ENCODE measurements at places on chromosomes 13 and 19.

GRCh38 chr19:17370026-17370587 lies 7.0 kb downstream of the PLVAP start:
- no peak for DNase-seq

- no peak for DNase-seq
Measured at GRCh38 chr13:66543780-66544179, 686.4 kb downstream of the PCDH9 start.

DNA sequence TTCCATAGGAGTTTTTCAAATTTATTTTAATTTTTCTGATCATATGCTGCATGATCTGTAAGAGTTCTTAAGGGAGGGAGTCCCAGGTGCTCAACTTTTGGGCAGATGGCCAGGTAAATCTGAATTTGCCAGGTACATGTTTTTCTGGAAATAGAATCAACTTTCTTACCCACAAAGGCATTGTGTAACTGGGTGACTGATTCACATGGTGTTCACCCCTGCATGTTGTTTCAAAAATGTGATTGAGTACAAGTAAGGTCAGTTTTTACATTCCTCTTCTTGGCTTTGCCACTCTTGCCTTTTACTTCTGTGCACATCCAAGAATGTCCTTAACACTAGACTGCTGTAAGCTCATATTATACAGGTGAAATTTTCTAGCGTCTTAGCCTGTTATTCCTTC lies 30.4 kb downstream of the RB1 start:
- DNase-seq = no peak

- no peak for DNase-seq
Measured at GRCh38 chr13:49058761-49059160, 83.0 kb downstream of the FNDC3A start.

DNA sequence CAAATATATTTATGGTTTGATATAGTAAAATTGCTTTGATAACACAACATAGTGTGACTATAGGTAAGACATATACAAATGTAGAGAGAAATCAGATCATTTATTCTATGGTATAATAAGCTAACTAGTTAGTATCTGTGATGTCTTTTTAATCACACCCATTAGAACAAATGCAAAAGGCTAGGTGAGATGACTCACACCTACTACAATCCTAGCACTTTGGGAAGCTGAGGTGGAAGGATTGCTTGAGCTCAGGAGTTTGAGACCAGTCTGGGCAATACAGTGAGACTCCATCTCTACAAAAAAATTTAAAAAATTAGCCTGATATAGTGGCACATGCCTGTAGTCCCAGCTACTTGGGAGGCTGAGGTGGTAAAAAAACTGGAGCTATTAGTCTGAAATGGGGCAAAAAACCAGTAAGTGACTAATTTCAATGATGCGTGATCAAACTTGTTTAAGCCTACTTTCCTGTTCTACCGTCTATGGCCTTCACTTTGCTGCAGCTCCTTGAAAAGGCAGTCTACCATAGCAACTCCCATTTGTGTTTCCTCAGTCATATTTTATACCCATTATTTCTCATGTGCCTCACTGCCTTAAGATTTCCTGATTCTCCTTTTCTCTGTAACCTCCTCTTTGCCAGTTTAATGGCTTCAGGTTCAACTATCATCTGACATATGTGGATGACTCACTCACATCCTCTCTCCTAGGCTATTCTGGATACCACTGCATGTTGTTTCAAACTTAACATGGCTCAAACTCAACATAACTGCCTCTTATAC lies 12.5 kb downstream of the ALG5 start:
- DNase-seq = no peak

GRCh38 chr13:41944635-41945397 lies 16.1 kb downstream of the VWA8 start:
- DNase-seq = no peak

GRCh38 chr13:75115171-75115570 lies 366.8 kb downstream of the TBC1D4 start:
- no peak for DNase-seq

DNA sequence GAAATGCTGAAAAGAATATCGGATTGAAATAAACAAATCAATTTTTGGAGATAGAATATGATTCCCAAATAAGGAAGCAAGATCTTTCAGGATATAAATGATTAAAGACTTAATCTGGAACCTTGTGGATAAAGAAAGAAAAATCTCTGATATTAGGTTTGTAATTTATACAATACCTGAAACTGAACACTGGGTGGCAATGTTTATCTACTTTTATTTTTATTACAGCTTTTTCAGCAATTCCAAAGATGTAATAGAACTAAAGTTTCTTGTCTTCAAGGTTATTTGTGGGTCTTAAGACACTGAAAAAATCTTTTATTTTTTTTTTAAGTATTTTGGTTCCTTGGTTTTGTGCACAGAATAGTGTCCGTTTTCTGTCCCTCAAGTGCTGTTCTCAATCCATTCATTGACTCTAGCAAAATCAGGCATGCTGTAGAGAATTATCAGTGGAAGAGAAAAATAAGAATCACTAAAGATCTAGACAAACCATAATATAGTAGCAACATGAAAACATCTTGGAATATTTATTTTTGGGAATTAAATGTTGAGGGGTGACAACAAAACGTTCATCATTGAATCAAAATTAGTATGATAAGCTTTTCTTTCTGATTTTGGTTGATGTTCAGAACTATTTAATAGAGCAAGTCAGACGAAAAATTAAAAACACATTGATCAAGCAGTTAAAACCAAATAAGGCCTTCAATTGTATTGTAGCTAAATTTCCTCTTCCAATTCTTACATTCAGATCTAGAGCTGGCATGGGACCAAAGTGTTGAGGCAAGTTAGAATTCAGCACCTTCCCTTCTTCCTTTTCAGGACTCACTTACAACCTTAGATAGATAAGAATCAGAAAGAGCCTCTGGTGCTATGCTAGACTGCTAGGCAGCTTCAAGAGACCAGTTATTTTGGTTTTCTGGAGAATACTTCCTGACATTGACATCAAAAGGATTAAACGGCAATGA lies 704.4 kb upstream of the PCDH20 start:
- DNase-seq = no peak

GRCh38 chr13:112055915-112056269 lies 11.1 kb upstream of the SOX1 start:
- DNase-seq = no peak

DNA sequence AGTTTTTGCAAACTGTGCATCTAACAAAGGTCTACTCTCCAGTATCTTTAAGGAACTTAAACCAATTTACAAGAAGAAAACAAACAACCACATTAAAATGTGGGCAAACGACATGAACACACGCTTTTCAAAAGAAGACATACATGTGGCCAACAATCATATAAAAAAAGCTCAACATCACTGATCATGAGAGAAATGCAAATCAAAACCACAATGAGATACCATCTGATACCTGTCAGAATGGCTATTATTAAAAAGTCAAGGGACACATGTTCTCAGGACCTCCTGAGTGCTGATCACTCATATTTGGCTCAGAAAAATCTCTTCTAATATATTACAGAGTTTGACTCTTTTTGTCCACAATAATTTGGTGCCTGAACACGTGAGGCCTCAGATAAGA lies 14.2 kb upstream of the LILRB1 start:
- no peak for DNase-seq

DNA sequence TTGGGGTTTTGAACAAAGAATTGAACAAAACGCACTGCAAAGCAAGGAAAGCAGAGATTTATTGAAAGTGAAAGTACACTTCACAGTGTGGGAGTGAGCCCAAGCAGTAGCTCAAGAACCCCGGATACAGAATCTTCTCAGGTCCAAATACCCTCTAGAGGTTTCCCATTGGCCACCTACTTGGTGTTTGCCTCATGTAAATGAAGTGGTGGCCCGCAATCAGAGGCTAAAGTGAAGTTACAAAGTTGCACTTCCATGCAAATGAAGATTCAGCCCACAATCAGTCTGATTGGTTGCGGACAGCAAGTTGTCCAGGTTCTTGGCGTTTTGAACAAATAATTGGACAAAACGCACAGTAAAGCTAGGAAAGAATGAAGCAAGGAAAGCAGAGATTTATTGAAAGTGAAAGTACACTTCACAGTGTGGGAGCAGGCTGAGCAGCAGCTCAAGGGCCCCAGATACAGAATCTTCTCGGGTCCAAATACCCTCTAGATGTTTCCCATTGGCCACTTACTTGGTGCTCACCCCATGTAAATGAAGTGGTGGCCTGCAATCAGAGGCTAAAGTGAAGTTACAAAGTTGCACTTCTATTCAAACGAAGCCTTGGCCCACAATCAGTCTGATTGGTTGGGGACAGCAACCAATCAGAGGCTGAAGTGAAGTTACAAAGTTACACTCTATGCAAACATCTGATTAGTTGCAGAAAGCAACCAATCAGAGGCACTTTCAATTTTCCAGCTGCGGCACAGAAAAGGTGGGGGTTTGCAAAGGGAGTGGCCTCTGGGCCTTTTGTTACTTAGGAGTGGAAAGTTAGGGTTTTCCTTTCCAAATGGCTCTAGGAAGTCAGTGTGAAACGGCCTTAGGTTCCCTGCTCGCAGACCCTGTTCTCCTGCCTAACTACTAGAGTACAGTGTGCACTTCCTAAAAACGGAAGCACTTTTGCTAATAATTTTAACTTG lies 4.8 kb upstream of the TM9SF2 start:
- peak; percentile 42 for DNase-seq

DNA sequence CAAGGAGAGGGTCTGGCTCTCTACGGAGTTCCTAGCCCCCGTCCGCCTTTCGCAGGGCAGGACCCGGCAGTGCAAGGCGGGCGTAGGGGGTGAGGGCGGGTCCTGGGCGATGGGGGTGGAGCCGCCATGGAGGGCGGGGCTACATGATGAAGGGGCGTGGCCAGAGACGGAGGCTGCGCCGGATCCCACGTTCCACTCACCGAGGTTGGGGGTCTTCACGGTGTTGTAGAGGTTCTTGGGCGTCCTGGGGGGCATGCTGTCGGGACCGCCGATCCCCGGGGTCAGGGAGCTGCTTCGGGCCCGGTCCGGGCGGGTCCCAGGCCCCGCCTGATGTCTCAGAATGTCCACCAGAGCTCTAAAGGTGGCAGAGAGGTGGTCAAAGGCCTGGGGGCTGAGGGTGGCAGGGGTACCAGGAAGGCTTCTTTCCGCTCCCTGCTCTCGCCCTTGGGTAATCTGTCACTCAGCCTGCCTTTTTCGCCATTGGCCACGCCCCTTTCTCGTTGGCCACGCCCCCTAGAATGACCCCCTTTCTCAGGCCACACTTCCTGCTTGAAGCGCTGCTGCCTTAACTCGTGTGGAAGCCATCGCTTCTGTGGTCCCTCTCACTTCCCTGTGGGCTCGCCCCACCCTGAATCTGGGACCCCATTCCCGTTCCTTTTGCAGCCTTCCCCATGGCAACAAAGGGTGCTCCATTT lies 2.5 kb downstream of the SHISA7 start:
- no peak for DNase-seq

- no peak for DNase-seq
Measured at GRCh38 chr13:112928972-112929782, 39.8 kb upstream of the MCF2L start.

DNA sequence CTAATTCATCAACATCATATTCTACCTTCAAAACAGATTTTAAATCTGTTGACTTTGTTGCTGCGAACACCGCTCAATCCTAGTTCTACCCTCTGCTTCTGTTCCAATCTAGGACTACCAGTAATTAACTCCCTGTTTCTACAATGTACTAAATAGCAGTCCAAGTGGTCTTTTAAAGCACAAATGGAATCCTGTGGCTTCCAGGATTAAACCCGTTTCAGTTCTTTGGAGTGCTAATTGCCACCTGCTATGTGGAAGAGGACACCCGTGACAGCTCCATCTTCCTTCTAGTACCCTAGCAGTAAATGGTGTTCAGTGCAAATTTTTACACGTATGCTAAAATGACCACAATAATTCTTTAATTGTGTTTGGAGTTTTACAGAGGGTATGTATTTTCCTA lies 232.1 kb downstream of the TDRD3 start:
- DNase-seq = no peak

GRCh38 chr19:2235381-2236063 lies 607 bp downstream of the PLEKHJ1 start:
- no peak for DNase-seq

DNA sequence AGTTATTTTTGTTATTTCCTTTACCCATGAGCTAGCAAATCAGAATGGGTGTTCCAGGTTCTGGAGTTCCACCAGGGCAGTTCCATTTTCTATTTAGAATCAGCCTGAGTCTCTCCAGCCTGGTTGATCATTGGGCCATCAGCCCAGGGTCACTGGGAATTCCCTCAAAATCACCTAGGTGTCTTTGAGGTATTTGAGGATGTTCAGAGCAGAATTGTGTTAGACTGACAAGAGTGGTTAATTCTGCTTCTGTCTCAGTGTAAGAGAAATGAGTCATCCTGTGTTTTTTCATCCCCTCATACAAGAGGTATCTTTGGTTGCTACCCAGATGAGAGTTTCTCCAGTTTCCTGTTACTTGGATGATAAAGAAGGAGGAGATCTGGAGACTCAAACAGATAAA lies 11.7 kb downstream of the ZNF66 start:
- no peak for DNase-seq

DNA sequence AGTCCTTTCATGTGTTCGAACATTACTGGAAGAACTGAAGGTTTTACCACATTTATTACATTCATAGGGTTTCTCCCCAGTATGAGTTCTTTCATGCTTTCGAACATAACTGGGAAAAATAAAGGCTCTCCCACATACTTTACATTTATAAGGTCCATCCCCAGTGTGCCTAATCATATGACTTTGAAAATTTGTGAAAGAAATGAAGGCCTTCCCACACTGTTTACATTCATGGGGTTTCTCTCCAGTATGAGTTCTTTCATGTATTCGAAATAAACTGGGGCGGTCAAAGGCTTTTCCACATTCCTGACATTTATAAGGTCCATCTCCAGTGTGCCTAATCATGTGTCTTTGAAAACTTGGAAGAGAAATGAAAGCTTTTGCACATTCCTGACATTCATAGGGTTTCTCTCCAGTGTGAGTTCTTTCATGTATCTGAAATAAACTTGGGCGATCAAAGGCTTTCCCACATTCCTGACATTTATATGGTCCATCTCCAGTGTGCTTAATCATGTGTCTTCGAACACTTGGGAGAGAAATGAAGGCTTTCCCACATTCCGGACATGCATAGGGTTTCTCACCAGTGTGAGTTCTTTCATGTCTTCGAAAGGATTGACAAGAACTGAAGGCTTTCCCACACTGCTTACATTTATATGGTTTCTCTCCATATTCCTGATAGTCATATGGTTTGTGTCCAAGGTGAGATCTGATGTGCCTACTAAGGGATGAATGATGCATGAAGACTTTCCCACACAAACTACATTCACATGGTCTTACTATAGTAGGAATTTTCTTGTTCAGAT lies 24.0 kb downstream of the ZNF564 start:
- DNase-seq = no peak

- no peak for DNase-seq
Measured at GRCh38 chr13:113507505-113508345, 17.2 kb upstream of the DCUN1D2 start.

- DNase-seq = no peak
Measured at GRCh38 chr13:73173279-73173811, 114.5 kb downstream of the KLF5 start.

- DNase-seq = no peak
Measured at GRCh38 chr19:33777351-33777750, 19.3 kb upstream of the KCTD15 start.

GRCh38 chr13:30850204-30850866 lies 55.7 kb upstream of the MEDAG start:
- no peak for DNase-seq

- peak; percentile 47 for DNase-seq
Measured at GRCh38 chr19:3243819-3244700, 19.6 kb downstream of the CELF5 start.
